ENCODE measurements at places on chromosomes 4 and X.
A peak's percentile ranks its signal among the peaks of the same experiment; 100 is the strongest.

GRCh38 chr4:39319676-39320075 is 46.5 kb downstream of the RFC1 start:
- peak; percentile 94 for DNase-seq

- peak; percentile 83 for DNase-seq
Measured at GRCh38 chr4:125191232-125191631, 123.5 kb upstream of the FAT4 start.

DNA sequence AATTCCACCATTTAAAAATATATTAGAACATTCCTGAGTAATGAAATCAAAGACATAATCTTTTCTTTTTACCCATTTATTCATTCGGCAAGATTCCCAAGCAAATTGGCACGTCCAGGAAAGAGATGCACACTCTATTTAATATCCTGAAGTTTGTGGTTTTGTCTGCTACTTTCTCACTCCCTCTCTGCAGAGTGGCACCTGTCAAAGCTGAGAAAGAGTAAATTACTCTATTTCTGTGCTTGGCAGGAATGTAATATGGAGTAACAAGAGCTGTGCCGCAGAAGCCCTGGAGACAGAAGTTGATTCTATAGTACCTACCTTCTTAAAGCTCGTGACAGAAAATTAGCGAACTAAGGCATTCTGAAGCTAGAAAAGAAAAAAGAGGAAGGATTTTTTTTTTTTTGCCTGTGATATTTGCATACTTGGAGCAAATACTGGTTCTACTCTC is 5.5 kb downstream of the GSTCD start:
- no peak for DNase-seq

DNA sequence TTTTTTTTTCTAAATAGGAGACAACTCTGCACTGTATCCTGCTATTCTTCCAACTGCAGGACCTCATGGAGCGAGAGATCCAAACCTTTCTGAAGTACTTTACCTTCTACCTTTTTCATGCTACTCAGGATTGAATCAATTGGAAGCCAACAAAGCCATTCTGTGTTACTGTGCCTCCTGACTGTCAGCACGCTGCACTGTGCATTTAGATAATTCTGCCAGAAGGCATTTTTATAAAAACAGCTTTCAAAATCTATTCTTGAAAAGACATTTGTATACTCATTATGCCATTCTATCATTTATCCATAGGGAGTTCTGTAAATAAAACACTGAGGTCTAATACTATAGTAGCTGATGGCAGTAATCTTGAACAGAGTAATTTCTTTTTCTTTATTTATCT is 142.8 kb downstream of the SLIT2 start:
- DNase-seq, result no peak

GRCh38 chr4:38995660-38996005 is 36.6 kb downstream of the TMEM156 start:
- DNase-seq, result no peak

DNA sequence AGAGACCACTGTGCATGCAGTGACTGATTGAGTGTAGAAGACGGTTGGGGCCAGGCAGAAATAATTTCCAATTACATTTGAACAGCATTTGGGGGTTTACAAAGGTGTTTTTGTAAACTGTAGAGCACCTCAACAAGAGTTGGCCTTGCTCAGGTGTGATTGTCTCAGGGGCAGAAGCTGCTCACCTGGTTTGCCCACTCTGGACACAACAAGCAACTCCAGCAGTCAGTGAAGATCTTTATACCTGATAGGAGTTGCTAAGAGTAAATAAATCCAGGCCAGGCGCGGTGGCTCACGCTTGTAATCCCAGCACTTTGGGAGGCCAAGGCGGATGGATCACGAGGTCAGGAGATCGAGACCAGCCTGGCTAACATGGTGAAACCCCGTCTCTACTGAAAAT is 221.3 kb downstream of the RAB28 start:
- DNase-seq, result no peak

DNA sequence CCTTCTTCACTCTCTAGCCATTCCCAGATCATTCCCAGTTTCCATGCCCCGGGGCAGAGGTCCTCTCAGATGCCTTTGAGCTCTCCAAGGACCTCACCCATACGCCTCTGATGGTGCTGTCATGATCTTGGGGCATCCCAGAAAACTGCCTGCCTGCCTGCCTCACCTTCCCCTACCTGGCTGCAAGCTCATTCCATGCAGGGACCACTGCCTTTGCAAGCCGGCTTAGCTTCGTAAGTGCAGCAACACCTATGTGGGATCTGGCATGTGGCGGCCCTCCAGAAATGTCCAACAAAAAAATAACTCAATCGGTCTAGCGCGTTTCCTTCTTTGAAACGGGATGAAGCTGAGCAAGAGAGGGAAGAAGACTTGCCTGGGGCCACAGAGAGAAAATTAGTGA is 53.0 kb downstream of the C4orf50 start:
- no peak for DNase-seq

DNA sequence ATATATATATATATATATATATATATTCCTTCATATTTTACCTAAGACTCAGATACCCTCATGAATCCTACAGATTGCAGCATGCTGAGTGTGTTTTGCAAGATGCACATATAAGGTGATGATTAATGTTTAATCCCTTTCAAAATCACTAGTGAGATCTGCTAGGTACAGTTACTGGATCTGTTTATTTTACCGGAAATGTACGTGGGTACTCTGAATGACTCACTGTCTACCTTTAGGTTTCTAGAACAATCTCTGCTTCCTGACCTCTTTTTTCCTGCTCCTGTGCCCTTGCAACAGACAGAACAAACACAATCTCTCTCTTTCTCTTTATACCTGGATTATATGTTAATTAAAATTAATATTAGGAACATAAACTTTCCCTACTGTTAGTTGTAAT is 379.6 kb downstream of the FAM133A start:
- no peak for DNase-seq

GRCh38 chr4:177351622-177352244 is 42.1 kb downstream of the NEIL3 start:
- DNase-seq, result no peak

DNA sequence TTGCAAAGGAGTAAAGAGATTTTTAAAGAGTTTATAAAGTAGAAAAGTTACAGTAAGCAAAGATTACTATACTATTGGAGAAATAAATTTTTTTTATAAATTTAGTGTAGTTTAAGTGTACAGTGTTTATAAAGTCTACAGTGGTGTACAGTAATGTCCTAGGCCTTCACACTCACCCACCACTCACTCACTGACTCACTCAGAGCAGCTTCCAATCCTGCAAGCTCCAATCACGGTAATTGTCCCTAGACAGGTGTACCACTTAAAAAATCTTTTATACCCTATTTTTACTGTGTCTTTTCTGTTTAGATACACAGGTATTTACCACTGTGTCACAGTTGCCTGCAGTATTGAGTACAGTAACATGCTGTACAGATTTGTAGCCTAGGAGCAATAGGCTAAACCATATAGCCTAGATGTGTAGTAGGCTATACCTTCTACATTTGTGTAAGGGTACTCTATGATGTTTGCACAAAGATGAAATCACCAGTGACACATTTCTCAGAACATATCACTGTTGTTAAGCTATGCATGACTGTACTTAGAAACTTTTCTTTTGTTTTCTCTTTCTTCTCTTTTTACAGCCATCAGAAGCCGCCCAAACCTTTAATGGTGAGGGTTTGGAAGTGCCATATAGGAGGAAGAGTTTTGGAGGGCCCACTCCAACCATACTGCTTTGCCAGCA is 11.8 kb upstream of the SH3RF1 start:
- no peak for DNase-seq

DNA sequence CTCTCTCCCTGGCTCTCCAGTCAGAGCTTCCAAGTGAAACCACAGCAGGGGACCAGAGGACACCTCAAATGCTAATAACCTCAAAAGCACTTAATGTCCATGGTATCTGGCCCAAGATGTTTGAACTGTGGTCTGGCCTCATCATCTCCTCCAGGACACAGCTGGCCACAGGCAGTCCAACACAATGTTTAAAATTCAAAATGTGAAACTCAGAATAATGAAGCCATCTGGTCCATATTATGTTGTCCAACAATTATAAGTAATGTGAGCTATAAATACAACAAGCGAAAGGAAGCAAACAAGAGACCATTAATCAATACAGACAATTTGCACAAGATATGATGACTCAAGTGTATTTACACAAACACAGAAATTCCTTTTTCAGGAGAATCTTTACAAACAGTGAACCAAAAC is 90.7 kb upstream of the S100G start:
- no peak for DNase-seq

- DNase-seq, result no peak
Measured at GRCh38 chrX:30414144-30414543, 105.0 kb upstream of the NR0B1 start.

DNA sequence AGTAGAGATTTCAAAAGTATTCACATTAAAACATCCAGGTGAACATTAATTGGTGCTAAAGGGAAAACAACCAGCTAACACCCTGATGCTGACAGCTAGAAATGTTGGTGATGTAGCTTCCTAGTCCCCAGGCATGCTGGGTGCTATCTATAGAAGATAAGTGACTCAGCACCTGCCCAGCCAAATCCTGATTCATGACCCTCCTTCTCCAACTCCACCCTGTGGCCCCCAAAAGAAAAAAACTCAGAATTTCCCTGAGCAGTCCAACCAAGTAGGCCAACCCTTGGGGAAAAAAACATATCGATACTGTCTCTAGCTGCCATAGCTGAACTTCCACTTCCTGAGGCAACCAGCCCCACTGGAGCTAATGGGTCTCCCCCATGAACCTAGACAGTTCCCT is 197.6 kb upstream of the KLF3 start:
- DNase-seq, result no peak

DNA sequence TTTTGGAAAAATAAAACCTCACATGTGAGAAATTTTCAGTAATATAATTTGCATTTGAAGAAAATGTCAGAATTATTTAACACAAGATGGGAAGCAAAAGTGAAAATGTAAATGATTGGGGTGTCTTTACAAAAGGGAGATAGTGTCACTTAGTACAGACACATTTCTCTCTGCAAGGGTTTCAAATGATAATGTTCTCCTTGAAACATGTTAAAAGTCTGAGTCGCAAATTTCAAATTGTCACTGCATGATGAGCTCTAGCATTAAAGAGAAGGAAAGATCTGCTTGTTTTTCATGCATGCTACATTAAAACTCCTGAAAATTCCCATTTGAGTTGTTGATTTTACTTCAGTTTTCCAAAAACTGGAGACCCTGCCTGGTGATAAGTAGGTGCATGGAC is 122.0 kb upstream of the LDB2 start:
- no peak for DNase-seq

DNA sequence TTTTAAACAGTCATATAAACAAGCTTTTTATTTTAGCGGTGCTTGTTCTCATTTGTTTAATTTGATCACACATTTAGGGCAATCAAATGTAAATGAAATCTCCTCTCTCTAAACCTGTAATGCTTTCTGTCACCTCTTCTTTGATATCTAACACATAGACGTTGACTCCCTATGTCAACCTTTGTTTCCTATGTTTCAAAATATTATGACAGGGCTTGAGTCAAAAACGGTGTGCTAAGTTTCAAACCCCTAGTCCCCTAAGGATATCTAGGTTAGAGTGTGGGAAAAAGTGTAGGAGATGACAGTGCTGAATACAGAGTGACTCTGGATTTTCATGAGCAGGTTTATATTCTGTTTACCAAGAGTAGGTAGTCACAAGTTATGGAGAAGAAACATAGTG is 224.0 kb upstream of the CNKSR2 start:
- DNase-seq, result no peak

- DNase-seq, result peak; percentile 45
Measured at GRCh38 chr4:98905839-98906238, 23.1 kb downstream of the EIF4E start.

DNA sequence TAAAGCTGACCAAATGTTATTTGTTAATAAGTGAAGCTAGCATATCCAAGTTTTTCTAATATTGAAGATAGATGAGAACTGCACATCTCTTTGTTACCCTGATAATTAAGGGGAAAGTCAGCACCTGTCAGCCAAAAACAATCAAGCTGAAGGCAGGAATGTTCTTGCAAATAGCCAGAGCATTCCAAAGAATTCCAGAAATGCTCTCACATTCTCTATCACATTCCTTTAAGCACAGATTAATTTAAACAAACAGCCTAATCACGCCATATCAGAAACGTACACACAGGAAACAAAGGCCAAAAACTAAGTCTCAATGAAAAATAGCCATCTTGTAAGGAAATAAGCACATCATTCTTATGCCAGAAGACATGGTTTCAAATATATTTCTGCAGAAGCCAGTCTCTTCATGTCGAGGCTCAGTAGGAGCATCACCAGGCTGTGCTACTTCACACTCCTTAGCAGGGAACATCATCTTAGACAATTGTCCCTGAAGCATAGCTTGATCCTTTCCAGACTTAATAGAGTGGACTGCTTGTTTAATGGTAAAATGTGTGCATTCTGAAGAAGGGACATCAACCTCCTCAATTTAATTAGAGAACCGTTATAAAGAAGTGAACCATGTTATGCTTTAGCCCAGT is 252.9 kb upstream of the TTC29 start:
- DNase-seq, result peak; percentile 51

- DNase-seq, result no peak
Measured at GRCh38 chr4:14023896-14024295, 396.4 kb upstream of the BOD1L1 start.

GRCh38 chr4:38334791-38335190 is 329.2 kb upstream of the KLF3 start:
- DNase-seq, result no peak

GRCh38 chr4:84710548-84710947 is 127.6 kb downstream of the CDS1 start:
- DNase-seq, result no peak

GRCh38 chrX:107556967-107557366 is 71.3 kb upstream of the PRPS1 start:
- no peak for DNase-seq

DNA sequence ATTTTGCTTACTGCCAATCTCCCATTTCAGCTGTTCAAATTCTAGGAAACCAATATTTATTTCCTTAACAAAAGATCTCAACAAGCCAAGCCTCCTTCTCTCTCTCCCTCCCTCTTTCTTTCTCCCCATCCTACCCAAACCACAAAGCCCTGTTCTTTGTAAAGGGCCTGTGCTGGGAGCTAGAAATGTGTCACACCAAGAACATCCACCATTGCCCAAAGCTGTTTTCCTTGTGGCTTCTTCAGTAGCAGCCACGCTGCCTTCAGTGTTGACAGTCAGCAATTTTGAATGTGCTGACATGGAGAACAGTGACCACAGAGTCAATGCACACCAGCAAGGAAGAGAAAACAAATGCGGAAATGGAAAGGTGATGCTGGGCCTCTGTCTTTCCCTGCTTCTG is 203.0 kb downstream of the MAML3 start:
- DNase-seq, result peak; percentile 35

DNA sequence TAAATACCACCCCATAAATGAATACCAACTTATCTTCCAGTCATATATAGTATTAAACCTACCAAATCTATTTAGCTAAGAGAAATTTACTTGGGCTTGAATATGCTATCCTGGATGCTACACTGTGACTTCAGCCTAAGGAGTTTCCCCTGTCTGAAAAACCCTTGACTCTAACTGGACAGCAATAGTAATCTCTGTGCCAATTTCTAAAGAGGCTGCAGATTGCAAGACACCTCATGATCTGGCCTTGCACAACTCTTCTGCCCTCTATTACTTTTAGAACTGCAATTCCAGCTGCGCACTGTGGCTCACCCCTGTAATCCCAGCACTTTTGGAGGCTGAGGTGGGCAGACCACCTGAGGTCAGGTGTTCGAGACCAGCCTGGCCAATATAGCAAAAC is 371.5 kb downstream of the KCNIP4 start:
- no peak for DNase-seq

All from cardiac fibroblast (primary cell).